ENCODE measurements at places on chromosomes 3 and 15. TPM values are rescaled to one million over a fixed set of nuclear protein-coding genes. Genes with fewer than 3 reads are reported as not detected.
A peak's percentile ranks its signal among the peaks of the same experiment; 100 is the strongest.

DNA sequence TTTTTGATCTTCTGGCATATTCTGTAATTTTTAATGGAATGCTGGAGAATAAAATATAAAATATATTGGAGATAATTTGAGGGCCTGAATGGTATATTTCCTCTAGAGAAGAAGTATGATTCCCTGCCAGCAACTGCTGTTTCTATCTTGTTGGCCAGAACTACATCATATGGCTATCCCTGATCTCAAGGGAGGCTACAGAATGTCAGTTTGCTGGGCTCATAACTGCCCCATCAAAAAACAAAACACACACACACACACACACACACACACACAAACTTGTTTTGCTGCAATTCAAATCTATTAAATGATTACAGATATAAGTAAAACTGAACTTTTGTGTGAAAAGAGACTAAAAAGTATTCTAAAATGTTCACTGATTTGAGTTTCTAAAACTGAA, 51.0 kb downstream of the RASA2 start:
- no peak for DNase-seq

GRCh38 chr3:132343018-132343612, 25.9 kb downstream of the ACP3 start:
- no peak for DNase-seq

DNA sequence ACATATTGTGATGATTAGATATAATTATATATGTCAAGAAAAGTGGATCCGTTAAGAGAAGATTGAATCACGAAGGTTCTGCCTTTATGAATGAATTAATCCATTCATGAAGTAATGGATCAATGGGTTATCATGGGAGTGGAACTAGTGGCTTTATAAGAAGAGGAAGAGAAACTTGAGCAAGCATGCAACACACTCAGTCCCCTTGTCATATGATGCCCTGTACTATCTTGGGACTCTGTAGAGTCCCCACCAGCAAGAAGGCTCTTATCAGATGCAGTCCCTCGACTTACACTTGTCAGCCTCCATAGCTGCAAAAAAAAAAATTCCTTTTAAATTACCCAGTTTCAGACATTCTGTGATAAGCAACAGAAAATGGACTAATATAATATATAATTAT, 301.9 kb downstream of the RAP2B start:
- DNase-seq: no peak

GRCh38 chr15:94186770-94187331, 44.5 kb upstream of the MCTP2 start:
- DNase-seq: no peak

DNA sequence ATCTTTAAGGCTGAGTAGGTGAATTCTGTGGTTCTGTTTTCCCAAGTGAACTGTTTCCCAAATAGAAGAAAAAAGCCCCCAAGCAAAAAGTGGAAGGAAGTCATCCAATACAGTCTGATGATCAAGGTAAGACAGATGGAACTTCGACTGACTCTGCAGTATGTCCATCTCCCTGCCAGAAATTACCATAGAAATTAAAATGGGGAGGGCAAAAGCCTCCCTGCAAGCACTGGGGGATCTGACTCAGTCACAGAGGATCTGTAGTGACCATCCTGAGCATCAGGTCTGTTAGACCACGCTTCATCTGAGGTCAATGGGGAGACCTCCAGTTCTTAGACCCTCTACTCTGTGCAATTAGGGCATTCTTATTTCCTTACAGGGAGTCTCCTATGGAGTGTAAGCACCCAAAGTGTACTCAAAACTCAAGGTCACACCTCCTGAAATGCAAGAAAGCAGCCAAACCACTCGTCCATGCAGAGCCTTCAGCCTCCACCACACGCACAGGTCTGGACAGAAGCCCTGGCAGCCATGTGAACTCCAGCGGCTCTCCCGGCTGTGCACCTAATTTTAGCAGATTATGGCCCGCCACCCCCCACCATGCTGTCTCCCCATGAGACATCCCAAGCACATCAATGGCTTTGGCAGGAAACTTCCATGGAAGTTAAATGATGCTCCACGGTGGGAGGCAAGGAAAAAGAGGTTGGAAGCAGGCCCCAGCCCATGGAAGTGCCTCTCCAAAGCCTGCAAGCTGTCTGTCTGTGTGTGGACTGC, 348.7 kb downstream of the NTRK3 start:
- DNase-seq: no peak

- no peak for DNase-seq
These were observed 56.2 kb upstream of the LEKR1 start for GRCh38 chr3:156769721-156770654.

DNA sequence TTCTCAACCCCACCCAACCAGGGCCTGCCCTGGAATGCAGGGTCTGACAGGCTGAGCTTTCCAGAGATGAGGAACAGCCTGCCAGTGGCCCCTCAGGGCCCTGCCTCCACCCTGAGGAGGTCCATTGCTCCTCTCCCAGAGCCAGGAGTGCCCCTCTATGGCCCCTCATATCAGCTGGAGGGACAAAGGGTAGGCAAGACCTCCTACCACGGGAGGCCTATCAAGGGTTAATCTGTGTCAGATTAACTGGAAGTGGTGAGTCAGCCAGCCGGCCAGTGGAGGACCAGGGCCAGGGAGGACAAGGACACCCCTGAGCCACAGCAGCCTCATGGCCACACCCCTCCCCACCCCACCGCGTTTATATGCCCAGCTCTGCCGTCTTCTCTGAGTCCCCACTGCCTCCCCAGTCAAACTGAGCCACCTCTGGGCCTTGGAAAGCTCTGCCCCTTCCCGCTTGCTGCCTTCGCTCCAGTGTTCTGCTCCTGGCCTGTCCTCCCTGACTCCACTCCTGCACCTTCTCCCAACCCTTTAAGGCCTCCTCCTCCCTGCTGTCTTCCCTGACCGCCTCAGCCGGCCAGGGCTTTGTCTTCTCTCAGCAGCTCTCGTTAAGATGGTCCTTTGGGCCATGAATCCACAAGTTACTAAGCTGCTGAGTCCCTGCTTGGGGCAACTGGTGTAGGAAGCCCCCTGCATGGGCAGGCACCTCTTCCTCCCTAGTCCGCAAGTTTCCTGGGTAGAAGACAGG, 6.5 kb downstream of the CCDC33 start:
- no peak for DNase-seq

DNA sequence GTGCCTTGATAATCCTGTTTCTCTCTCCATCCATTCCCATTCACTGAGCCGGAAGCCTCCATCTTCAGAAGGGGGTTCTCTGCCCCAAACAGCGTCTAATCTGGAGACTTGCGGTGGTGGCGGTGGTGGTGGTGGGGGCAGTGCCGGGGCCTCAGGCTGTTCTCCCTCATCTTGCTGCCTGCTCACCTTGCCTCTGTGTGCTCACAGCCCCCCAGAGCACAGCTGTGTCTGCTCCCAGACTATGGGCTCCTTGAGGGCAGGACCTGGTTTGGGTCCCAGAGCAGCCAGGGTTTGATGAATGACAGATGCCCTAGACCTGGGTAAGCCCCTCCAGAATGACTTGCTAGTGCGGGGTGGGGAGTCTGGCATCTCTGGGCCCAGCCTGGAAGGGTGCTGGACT, 430 bp upstream of the PSTPIP1 start:
- DNase-seq: no peak

DNA sequence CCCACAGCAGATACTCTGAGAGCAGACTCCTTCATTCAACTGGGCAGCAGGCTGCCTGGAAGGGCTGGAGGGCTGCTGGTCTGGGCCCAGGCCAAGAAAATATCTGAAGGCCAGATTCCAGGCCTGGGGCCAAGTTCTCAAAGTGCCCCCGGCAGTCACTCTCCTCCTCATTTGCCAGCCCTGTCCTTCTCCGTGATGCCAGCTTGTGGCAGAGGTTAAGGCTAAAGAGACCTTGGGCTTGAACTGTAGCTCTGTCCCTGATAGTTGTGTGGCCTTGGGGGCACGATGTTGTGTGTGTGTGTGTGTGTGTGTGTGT, 39.0 kb downstream of the FAM3D start:
- no peak for DNase-seq

DNA sequence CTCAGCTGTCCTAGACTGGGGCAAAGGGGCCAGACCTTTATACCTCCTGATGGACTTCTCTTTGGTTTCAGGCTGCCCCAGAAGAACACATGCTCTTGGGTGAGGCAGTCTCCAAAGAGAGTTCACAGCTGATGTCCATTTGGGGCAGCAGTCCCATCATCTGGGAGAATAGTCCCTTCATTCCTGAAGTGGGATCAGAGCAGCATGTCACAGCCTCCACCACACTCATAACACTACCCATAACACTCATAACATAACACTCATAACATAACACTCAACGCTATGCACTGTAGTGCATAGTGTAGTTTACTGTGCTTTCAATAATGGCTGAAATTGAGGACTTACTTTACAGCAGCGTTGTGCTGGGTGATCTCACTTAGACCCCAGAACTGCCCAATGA, 36.7 kb upstream of the PLCL2 start:
- DNase-seq: no peak

GRCh38 chr3:2947536-2947935, 162.6 kb downstream of the IL5RA start:
- DNase-seq: no peak

DNA sequence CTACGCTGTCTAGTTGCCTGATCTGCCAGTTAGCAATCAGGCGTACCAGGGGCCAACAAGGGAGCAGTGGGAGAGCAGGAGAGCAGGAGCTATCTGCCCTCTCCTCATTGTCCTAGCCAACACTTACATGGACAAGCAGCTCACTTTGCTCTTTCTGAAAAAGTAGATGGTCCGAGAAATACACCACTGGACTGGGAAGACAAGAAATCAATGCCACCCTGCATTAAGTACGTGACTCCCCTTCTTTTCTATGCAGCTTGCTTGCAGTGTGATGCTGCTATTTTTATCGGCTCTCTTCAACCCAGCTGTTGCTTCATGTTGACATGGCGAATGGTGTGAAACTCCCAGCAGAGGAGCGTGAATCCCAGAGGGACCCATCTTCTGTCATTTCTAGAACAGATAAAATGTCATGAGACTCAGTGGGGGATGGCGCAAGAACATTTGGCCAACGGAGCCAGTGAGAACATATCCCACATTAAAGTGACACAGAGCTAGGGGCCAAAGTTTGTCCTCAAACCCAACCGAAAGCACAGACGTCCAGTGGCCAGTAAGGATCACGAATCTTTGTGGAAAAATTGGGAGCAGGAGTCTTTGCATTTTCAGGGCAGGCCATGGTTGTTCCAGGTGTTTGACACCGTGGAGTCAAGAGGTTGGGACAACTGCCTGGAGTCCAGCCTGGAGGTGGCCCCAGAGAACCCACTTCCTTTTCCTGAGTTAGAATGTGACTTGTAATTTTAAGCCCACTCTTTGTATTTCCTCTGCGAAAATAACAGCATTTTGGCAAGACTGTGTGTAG, 53.7 kb upstream of the MEF2A start:
- DNase-seq: no peak

- no peak for DNase-seq
These were observed 368.2 kb upstream of the ROPN1 start for GRCh38 chr3:124360155-124360554.

DNA sequence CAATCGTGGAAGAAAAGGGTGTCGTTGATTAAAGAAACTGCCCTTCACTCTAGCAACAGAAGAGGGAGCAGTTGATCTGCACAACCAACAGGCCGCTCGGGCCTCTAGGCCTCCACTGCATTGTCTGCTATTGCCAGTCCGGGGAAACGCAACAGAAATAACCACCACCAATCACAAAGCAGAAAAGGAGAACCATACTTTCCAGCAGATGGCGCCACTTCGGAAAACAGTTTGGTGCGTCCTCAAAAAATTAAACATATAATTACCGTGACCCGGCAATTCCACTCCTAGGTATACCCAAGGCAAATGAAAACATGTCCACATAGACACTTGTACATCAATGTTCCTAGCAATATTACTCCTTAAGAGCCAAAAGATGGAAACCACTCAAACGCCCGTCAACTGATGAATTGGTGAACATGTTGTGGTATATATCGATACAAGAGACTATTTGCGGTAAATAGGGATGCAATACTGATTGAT, 154.1 kb downstream of the TJP1 start:
- DNase-seq: peak; percentile 75

DNA sequence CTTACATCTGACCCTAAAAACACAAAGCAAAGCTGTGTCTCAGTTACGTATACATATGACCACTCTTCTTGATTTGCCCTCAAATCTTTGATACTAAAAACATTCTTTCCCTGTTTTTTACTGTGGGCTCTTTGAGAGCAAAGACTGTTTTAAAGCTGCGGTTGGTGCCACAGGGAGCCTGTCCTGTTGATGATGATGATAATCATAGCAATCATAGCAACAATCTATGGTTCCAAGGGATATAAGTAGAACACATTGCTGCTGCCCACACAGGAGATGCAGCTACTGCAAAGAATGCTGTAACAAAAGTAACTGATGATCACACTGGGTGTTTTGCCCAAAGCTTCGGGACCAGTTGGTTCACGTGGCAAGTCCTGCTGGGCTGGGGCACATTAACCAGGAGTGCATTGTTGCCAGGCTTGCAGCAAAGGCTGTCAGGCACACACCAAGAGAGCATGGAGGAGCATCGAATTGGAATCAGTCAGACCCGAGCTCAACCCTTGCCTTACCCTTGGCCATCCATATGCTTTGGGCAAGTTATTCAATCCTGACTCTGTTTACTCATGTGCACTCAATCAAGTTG, 131.4 kb upstream of the EIF1B start:
- no peak for DNase-seq

- peak; percentile 45 for DNase-seq
These were observed 2.0 kb downstream of the CA12 start for GRCh38 chr15:63379492-63380150.

- DNase-seq: peak; percentile 28
These were observed 184.4 kb downstream of the PEX5L start for GRCh38 chr3:179852142-179852905.

GRCh38 chr3:23440416-23441294, 237.5 kb downstream of the UBE2E2 start:
- no peak for DNase-seq

- peak; percentile 9 for DNase-seq
These were observed 126.8 kb upstream of the ARHGEF3 start for GRCh38 chr3:56928379-56929068.

DNA sequence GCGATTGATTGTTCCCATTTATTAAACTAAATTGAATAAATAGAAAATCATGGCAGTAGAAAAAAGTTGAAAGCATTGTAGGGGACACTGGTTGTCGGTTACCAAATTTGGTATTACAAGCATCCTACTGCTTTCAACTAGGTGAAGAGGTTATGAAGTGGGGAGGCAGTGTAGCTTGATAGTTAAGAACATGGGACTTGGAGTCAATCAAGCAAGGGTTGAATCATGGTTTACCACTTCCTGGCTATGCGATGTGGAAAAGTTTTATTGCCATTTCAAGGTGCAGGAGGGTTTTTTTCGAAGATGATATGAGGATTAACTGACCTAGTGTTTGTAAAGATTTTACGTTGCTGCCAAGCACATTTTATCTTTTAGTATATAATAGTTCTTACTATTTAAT, 318.2 kb upstream of the KCNH8 start:
- DNase-seq: no peak

GRCh38 chr3:139187154-139187553, 142.5 kb upstream of the PRR23C start:
- no peak for DNase-seq

- no peak for DNase-seq
These were observed 517.8 kb upstream of the CFAP20DC start for GRCh38 chr3:59567661-59568060.

- no peak for DNase-seq
These were observed 144.1 kb downstream of the FILIP1L start for GRCh38 chr3:99970198-99970597.

The C3orf52 gene
- 8.2 TPM for total RNA-seq

The SUCNR1 gene
- total RNA-seq: not detected

The PEX11A gene
- 5.5 TPM for total RNA-seq

The HEMK1 gene
- total RNA-seq: 20.5 TPM

The IQCH gene
- total RNA-seq: 2.6 TPM

The RARB gene
- total RNA-seq: not detected

The LZTFL1 gene
- total RNA-seq: 11.5 TPM

The XYLB gene
- total RNA-seq: 3.3 TPM

The KCTD6 gene
- total RNA-seq: 7.9 TPM

The FSTL1 gene
- 86.4 TPM for total RNA-seq

The BBS4 gene
- total RNA-seq: 9.9 TPM

The OR5K1 gene
- total RNA-seq: not detected
